ENCODE measurements at places on chromosomes 3 and 15.
A peak's percentile ranks its signal among the peaks of the same experiment; 100 is the strongest.

- peak; percentile 82 for DNase-seq
Observed at GRCh38 chr3:131174752-131175151, 148.1 kb downstream of the NEK11 start.

DNA sequence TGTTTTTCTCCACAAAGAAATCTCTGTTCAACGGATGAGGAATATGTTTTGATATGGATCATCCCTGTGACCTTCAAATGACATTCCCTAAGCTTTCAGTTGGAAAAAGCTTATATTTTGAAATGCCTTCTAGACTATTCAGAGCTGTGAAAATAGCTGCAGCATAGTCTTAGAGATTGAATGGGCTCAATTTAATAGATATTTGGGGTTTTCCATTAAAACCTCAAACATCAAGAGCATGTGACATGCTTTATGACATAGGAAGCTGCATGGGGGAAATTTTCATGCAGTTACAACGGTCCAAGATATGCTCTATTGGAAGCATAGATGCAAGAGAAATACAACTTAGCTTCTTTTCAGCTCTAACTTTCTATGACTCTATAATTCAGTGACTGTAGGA is 102.8 kb downstream of the LSAMP start:
- no peak for DNase-seq

DNA sequence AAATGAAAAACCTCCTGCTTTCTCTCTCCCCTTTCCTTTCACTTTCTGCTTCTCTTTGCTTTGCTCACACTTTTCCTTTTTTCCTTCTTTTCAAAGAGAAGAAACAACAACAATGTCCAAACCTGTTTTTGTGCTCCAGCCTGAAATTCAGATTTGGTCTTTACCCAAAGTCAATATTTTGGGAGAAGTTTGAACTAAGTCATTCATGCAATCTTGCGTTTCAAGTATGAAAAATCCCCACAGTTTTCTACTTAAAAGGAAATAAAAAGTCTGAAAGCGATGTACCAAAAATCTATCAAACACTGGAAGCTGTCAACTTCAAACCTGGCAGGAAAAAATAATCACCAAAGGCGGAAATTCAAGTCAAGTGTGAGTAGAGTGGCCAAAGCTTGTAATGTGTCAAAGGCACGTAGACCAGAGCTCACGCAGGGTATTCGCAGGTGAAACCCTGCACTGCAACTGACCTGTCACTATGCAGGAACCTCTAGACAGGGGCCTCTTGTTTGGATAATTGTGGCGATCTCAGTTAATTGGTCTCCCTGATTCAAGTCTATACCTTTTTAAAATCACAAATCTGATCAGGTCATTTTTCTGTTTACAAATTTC is 118.8 kb upstream of the GALNT15 start:
- DNase-seq: no peak

- DNase-seq: no peak
Observed at GRCh38 chr3:63814237-63814636, 4.9 kb upstream of the C3orf49 start.

DNA sequence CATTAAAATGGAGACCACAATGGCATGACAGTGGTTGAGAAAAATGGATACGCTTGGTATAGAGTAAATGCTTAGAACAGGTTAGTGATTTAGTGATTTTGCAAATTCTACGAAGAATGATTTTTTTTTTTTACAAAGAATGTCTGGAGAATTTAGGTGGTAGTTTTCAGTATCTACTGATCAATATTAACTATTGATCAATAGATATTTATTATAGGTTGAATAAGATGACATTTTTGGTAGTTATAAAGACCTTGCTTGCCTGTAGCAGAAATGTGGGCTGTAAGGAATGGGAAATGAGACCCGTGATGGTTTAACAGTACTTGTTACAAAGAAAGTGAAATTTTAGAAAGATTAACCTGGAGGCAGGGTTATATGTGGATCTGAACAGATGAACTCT is 137.5 kb downstream of the NR2F2 start:
- no peak for DNase-seq

- DNase-seq: no peak
Observed at GRCh38 chr3:43862992-43863805, 172.5 kb downstream of the ABHD5 start.

DNA sequence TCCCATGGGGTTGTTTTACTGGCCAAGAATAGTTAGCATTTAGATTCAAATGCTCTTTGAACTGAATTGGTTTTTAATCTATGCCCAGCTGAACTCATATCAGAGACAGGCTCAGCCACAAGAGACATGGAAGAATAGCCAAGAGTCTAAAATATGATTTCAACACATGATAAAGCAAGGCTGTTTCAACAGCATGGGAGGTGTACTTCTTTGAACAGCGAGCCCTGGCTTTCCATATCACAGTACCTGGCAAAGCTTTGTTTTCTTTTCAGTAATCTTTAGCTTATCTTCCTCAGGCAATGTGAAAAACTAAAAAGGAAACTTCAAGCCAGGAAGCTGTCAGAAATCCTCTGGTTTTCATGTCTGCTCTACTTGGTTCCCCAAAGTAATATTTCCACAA is 413.6 kb upstream of the ADAMTS9 start:
- DNase-seq: no peak

- DNase-seq: no peak
Observed at GRCh38 chr3:23455084-23455483, 252.0 kb downstream of the UBE2E2 start.

DNA sequence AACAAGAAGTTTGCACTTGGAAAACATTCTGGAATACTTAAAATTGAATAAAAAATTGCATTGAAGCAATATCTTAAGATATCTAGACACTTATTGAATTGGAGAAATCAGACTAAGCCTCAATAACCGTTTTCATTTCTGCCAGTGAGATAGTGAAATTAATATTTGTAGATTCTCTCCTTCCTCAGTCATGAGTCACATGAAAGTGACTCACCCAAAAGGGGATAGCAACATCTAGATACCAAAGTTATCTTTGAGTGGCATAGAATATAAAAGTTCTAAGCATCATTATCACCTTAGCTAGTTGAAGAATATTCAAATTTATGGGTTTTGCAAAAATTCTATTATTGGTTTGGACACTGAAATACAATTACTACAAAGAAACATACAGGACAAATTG is 614.8 kb upstream of the ZNF717 start:
- no peak for DNase-seq

GRCh38 chr3:164416491-164417222 is 661.6 kb downstream of the SI start:
- no peak for DNase-seq

GRCh38 chr15:31605467-31605931 is 278.9 kb downstream of the KLF13 start:
- DNase-seq: no peak

DNA sequence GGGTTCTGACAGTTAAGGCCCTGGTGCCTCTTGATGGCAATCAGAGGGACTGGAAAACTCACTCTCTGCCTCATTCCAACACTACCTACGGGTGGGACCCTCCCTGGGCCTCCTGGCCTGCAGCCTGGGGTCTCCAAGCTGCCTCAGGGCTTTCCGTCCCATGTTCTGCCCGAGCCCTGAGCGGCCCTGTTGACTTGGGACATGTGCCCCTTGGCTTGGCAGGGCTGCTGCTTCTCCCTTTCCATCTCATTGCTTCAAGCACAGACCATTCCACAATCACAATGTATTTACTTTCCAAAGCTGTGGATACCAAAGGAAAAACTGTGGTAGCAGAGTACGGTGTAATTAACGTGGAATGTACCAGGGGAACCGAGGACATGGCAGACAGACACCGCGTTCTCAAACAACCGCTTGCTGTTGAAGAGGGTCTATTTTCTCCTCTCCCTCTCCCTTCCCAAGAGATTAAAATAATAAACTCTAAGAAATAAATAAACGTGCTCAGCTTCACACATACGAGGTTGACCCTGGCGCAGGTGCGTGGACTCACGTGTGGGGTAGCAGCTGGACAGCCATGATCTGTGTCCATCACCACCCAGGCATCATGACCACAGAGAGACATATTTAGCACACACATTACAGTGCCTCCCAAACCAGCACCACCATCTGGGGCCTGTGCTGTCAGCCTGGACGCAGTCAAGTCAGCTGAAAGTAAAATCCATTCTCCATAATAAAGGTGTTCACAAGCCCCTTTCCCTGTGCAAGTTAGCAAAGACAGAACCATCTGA is 172.0 kb downstream of the XXYLT1 start:
- DNase-seq: no peak
